Activated CD8-positive, alpha-beta memory T cell treated with anti-CD3 and anti-CD28 coated beads for 24 hours (primary cell): ENCODE measurements at places on chromosomes 4 and X.

GRCh38 chr4:183330841-183331240 lies 8.6 kb upstream of the CLDN24 start:
- DNase-seq: no peak

DNA sequence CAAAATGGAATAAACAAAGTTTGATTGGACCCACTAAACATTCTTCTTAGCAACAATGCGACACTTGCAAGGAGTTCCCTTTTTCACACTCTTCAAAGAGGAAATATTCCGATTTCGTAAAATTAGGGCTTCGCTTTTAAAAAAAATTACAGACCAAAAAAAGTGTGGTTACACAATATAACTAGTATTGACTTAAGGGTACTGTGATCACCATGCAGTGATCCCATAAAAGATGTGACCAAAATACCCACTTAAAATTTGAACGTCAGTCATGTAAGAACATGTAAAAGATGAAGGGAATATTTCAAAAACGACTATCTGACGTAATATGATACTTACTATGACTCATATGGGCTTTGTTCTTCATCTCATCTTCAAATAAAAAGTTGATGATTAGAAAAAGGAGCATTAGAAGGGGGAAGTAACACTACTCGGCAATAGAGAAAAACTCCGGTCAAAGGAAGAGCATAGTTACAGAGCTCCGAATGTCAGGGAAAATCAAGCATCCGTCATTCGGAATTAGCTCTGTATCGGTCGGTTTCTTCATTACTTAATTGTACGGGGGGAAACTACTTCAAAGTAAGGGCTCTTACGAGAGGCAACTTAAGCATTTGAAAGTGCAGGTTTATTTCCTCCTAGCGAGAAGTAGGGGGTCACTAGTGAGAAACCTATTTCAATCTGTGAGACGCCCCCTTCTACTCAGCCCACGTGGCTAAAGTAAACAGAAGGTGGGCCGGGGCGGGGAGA lies 1.3 kb upstream of the TET2 start:
- DNase-seq: peak; percentile 74

DNA sequence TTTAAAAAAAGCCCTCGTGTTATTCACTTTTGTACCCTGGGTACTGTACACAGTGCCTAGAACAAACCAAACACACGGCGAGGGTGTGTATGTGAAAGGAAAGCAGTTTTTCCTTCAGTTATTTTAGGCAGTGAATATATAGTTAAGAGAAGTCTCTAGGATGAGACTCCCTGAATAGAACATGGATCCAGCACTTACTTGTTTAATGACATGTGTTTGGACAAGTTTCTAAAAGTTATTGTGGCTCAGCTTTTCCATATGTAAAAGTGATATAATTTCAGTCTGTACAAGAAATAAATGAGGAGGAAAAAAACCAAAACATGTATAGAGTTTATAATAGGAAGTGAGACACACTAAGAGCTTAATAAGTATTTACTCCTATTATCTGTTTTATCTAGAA lies 273.2 kb downstream of the ADGRL3 start:
- DNase-seq: no peak

DNA sequence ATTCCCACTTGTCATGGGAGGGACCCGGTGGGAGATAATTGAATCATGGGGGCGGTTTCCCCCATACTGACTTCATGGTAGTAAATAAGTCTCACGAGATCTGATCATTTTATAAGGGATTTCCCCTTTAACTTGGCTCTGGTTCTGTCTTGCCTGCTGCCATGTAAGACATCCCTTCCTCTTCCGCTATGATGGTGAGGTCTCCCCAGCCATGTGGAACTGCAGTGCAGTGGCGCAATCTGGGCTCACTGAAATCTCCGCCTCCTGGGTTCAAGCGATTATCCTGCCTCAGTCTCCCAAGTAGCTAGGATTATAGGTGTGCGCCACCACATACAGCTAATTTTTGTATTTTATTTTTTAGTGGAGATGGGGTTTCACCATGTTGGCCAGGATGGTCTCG lies 2.9 kb downstream of the HPGDS start:
- DNase-seq: no peak

DNA sequence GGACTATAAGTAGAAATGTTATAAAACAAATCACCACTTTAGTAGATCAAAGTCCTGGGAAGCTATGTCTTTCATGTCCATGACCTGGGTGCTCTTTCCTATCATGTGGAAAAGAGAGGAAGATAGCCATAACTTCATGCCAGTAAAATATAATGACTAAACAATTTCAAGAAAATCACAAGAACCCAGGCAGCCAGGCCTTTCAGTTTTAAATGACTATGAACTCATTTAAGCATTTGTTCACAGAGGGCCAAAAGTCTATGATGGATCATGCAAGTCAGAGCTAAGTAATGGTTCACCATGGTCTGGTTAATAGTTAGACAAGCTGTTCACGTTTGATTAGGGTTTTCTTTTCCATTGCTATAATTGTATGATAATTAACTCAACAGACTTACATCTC lies 155.8 kb downstream of the PPARGC1A start:
- no peak for DNase-seq

DNA sequence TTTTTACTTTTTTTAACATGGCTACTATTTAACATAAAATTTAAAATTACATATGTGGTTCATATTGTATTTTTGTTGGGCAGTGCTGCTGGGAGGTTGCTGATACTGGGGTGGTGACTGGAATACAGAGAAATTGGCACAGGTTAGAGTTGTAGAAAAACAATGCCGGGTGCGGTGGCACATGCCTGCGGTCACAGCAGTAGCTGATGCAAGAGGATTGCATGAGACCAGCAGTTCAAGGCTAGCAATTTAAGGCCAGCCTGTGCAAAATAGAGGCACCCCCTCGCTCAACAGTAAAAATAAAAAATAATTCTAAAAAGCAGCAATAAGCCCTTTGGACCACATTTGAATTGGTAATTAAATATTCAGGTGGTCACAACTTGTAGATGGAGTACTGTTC lies 11.8 kb upstream of the CPE start:
- no peak for DNase-seq

DNA sequence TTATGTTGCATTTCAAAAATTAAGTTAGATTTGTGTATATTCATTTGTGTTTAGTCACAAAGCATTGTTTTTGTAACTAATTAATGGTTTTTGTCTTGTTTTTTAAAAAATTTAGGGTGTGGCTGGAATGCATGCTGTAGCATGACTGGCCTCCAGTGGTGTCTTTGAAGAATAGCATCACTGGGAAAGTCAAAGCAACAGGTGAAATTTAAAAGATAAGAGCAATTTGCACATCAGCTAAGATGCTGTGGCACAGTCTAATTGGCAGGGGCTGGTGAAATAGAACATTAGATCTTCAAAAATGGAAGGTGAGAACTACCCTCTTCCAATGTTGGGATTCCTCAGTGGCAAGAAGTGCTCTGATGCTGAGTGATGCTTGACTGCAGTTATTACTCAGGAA lies 45.3 kb downstream of the ANK2 start:
- no peak for DNase-seq

DNA sequence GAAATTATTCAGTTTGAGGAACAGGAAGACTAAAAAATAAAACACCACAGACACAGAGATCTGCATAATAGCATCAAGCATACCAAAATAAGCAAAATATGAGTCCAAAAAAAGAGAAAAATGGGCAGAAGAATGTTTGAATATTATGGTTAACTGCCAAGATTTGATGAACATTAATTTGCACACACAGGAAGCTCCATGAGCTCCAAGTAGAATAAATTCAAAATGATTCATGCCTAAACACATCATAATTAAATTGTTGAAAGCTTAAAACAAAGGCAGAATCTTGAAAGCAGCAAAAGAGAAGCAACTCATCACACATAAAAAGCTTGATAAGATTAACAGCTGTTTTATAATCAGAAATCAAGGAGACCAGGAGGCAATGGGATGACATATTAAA lies 156.6 kb upstream of the ARSJ start:
- DNase-seq: no peak
